Brain (organoid and tissue), 16 donors: ENCODE measurements at places on chromosomes 13 and 19.

- peak; percentile 15 for DNase-seq
Measured at GRCh38 chr13:48334534-48335127, 31.1 kb downstream of the RB1 start.

- DNase-seq = peak; percentile 60
Measured at GRCh38 chr13:71772361-71772760, 94.6 kb downstream of the DACH1 start.

GRCh38 chr19:46082728-46083050 is 41.8 kb downstream of the IGFL3 start:
- DNase-seq = no peak

DNA sequence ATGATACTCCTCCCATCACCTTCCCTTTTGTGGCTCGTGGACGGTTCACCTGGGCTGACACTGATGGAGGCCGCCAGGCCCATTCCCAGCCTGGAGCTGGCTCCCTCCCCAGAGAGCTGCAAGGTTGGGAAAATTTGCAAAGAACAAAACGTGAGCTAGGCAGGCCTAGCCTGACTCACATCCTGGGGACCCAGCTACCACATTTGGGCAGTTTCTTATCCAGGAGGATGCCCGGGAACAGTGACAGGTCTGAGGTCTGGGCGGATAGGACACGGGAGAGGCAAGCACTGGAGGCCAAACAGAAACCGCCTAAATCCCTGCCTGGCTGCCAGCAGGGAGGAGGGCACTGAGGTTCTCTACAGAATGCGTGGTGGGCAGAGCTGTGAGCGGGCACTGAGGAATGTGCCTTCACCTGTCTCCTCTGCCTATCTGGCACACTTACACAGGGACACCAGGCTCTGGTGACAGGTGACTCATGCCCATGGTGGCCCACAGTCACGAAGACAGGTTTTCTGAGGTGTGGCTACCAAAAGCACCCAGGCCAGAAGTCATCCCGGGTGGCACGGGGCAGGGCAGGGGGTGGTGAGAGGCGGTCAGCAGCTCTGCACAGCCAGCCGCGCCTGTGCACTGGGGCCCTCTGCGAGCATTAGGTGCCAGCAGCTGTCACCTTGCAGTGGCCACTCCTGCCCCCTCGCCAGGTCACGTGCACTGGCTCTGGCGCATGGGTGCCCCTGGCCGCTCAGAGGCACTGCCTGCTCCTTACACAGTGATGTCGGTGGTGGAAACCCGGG is 23.2 kb downstream of the SH3GL1 start:
- no peak for DNase-seq

DNA sequence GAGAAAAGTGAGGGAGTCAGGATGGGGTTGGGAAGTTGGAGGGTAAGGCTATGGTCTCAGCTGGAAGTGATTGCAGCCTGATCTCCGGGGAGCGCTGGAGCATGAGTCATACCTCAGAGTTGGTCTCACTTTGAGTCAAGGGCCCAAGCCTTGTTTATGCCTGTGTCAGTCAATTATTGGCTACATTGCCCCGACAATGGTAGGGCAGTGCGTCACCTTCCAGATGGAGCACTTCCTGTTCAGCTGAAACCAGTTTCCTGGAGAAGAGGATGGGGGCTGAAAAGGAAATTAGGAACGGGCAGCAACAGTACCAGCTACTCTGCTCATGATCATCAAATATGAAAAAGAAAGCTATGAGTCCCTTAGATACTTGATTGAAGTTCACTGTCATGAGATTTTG is 60.4 kb downstream of the ADGRE1 start:
- DNase-seq = no peak
